ENCODE measurements at places on chromosomes 7 and 10.
A peak's percentile ranks its signal among the peaks of the same experiment; 100 is the strongest.

DNA sequence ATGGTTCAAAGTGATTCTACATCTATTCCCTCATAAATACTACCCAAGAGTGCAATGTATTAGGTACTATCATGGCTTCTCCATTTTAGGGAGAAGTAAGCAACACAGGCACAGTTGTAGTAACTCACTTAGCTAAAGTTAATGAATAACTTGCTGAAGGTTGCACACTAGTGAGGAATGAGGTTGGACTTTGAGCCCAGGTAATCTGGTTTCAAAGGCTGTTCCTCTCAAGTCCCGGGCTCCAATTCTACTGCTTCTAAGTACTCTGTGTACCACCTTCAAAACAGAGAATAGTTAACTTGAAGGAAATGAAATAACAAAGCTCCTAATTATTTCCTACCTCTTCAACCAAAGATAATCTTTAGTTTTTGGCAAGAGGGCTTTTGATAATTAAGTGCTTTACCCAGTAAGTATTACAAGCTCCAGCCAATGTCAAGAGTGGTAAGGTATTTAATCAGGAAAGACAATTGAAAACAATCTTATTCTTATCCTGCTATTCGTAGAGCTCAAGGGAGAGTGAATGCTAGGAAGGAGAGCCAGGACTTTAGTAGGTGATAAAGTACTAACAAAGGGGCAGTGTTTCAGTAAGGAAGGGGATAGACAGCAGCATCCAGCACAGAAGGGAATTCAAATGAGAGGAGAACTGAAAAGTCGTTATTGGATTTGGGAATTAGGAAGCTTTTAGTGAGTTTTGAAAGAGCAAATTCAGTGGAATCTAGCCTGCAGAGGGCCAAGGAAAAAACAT lies 158.2 kb upstream of the PTPRZ1 start:
- no peak for DNase-seq

DNA sequence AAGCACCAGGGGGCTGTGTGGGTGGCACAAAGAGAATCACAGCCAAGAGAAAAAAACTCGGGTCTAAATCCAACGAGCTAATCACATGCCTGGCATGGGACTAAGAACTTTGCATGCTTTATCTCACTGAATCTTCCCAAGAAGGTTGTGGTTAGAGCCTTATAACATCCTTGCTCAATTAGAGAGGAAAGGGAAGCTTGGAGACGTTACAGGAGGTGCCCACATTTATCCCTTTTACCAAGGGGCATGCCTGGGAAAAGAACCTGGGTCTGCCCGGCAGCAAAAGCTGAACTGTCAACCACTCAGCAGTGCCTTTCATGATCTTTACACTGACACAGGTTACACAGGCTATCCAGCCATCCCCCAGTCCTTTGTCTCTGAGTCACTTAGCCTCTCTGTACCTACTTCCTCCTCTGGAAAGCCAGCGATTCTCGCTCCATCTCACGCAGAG lies 190.1 kb downstream of the PRPF18 start:
- DNase-seq = peak; percentile 64

GRCh38 chr7:75889826-75890225 lies 11.0 kb downstream of the RHBDD2 start:
- DNase-seq = no peak

DNA sequence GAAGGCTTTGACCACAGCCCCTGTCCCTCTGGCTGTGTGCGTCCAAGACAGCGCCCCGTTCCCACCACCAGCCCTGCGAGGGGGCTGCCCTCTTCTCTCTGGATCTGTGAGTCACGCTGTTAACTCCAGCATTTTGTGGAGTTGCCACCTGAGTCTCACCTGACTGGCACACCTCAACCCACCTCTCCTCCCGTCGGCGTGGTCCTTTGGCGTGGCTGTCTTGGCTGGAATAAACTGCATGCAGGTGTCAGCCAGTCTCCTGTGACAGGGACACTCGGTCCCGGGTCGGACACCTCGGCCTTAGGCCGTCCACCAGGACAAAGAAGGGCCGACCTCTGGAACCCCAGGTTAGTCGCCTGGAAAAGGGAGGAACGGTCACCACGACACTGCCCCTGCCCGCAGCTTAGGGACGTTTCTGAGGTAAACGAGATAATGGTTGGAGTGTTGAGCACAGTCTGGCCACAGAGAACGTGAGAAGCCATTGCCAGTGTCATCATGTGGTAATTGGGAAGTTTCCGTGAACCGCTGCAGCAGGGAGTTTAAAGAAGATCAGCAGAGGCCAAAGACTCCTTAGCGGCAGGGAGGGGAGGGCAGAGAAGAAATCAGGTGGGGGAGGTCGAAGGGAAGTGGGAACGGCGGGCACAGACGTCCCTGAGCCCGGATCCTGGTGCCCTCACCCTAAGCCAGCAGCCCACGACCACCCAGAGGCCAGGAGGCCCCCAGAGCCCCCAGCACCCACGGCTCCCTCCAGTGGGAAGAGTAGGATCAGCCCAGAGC lies 73.6 kb upstream of the FAM20C start:
- DNase-seq = peak; percentile 74

GRCh38 chr7:68107261-68107660 lies 1110.6 kb downstream of the TYW1 start:
- DNase-seq = no peak

Data from inflammatory macrophage treated with lipopolysaccharide for 1 hour (primary cell).